Cerebellar nuclear complex (tissue), 1 donor: ENCODE measurements at places on chromosomes 12 and 14.

DNA sequence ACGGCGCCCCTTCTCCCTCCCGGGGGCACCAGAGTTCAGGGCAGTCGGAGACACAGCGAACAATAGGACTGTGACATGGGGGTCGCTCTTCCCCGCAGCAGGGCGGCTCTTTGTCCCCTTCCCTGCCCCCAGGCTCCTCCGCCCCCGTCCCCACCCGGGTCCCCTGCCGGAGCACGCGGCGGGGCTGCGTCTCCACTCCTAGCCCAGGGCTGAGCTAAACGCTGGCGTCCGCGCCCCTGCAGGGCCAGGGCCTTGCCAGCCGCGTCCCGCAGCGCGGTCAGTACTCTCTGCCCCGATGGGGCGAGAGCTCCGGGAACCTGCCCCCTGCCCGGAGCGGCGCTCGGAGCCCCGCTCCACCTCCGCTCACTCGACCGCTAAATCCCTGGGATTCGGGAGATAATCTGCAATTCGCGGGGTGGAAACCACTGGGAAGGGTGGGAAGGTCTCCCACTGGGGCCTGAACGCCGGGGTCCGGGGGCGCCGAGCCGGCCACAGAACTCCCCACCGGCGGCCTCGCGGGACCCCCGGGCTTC is 825 bp upstream of the CCDC85C start:
- no peak for DNase-seq

GRCh38 chr12:54555670-54556257 is 6.4 kb downstream of the PDE1B start:
- DNase-seq = no peak

DNA sequence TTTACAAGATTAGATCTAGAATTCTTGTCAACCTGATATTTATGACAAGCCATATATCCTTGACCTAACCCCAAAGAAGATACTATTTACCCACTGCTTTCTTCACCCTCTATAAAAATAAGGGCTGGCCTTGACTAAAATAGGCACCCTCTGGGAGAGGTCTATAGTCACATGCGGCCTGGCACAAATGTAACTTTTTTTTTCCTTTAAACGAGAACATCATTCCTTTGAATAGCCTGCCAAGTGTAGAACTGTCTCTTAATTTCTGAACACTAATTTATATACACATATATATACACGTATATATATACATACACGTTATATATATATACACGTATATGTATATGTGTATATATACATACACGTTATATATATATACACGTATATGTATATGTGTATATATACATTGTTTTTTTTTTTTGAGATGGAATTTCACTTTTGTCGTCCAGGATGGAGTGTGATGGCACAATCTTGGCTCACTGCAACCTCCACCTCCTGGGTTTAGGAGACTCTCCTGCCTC is 18.6 kb downstream of the PPTC7 start:
- no peak for DNase-seq

DNA sequence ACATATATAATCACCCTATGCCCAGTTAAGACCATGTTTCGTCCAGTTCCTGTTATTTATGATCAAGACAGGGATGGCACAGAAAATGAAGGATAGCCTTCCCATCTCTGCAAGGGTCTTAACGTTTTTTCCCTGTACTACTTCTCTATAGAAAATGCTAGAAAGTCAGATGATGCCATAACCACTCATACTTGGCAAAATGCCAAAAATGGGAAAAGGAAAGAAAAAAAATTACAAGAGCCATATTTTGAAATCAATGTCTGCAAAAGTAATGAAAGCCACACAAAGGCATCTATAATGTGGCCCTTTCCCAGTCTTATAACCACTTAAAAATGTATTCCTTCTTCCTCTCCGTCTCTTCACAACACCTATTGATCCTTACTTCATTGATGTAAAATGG is 1.8 kb upstream of the MYL6B start:
- no peak for DNase-seq

- no peak for DNase-seq
These were observed 160.2 kb downstream of the KICS2 start for GRCh38 chr12:64061868-64062375.

- no peak for DNase-seq
These were observed 11.4 kb upstream of the ARF6 start for GRCh38 chr14:49881350-49882001.

GRCh38 chr12:117968826-117969659 is at the start of gene KSR2:
TSS of gene KSR2 (minus strand) at chr12:117968990. CDS start at chr12:117968255, 735 bp downstream.
- peak; percentile 57 for DNase-seq

GRCh38 chr14:73710737-73711136 is 3.4 kb downstream of the PNMA1 start:
- DNase-seq = no peak

DNA sequence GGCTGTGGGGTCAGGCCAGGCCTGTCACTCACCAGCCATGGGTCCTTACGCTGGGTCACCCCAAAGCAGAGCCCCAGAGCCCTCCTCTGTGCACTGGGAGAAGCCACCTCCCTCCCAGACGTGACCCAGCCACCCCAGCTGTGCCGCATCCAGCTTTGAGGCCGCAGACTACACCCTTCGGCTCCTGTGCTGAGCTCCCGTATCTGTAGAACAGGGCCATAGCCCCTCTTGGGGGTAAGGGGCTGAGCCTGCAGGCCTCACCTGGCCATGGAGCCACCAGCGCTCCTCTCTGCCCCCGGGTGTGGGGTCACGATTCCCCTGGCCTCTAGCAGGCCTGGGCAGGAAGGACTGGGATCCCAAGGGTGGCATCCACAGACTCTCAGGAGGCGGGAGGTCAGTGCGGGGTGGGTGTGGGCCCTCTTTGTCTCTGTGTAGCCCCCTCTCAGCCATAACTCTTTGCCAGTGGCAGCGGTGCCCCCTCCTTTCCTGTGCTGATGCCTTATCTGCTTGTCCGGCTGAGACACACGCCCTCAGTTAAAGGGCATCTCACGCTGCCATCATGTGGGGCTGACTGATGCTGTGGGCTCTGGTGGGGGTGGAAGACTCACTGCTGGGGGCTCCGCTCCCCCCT is 16.3 kb downstream of the ASPG start:
- no peak for DNase-seq

- DNase-seq = no peak
These were observed 650 bp downstream of the LLPH start for GRCh38 chr12:66129934-66130266.

GRCh38 chr14:34404416-34404815 is 57.6 kb downstream of the SPTSSA start:
- DNase-seq = no peak

GRCh38 chr12:43912859-43913258 is 77.0 kb downstream of the TMEM117 start:
- no peak for DNase-seq

GRCh38 chr12:89707703-89708564 is 704 bp downstream of the ATP2B1 start:
- no peak for DNase-seq

GRCh38 chr12:120677765-120678473 is 9.0 kb upstream of the MLEC start:
- DNase-seq = no peak

GRCh38 chr14:38410442-38410841 is 154.5 kb upstream of the CLEC14A start:
- DNase-seq = no peak

DNA sequence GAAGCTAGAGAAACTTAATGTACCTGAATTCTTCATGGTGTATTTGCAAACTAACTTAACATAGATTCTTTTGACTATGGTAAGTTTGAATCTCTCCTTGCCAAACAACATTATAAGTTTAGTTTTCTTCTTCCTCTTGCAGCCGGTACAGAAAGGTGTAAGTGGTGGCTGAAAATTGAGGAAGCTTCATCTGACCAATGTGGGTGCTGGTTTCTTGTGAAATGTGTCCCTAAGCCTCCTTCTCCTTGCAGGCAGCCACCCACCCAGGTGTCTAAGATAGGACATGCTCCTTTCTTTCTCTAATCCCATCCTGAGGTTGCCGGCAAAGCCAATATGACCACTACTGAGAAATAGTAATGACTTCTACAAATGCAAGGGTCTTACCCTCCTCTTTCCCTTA is 20.6 kb downstream of the GSG1 start:
- DNase-seq = no peak

GRCh38 chr12:92696216-92696615 is 6.6 kb upstream of the PLEKHG7 start:
- DNase-seq = peak; percentile 31

DNA sequence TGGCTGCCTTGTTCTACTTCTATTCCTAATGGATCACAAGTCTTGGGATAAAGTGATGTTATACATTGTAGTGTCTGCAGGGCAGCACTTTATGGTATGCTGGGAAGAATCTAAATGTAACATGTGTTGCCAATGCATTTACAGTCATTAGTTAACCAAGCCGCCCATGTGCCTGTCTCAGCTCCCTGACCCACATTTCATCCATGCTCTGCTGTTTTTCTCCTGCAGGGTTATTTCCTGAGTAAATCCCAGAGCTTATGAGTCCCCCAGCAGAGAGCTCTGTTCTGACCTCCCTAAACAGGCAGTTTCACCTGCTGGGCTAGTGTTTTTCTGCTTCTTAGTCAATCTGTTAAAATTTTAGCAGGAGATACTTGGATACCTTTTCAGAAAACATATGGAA is 4.4 kb upstream of the TMTC2 start:
- DNase-seq = peak; percentile 57

- DNase-seq = no peak
These were observed 51.1 kb downstream of the MIS18BP1 start for GRCh38 chr14:45201905-45202304.

DNA sequence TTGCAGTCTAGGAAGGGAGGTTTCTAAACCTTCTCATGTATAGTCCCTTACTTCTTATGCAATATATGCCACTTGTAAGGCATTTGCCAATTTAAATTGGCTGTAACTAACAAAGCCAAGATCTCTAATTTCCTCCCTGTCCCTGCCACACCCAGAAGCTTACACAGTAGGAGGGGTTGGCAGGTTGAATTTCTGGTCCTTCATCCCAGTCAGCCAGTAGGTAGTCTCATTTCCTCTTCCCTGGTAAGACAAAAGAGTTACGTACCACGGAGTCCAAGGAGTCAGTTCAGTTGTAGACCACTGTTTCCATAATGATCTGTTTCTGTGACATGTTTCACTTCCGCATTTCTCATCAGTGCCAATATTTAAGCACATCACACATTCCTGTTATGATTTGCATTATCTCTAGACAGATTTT is 47.0 kb upstream of the PLBD1 start:
- DNase-seq = no peak

- no peak for DNase-seq
These were observed 5.8 kb downstream of the NID2 start for GRCh38 chr14:52063052-52063462.

DNA sequence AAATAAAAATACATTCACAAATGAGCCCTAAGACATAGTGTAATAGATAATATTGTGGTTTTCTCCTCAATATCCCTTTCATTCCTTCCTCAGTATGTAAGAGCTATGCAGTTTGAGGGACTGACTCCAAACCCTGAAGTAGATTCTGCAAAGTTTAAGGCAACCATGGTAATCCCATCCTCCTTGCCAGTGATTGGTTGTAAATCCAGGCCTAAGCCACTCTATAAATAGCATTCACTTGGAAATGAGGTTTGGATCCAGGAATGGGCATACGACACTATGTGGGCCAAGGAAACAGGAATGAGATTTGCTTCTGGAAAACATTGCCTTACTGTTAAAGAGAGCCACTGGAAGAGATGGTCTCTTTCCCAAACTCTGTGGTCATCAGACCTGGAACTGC is 468.7 kb upstream of the SOX5 start:
- DNase-seq = no peak

- DNase-seq = no peak
These were observed 26.8 kb downstream of the FLVCR2 start for GRCh38 chr14:75604979-75605851.

DNA sequence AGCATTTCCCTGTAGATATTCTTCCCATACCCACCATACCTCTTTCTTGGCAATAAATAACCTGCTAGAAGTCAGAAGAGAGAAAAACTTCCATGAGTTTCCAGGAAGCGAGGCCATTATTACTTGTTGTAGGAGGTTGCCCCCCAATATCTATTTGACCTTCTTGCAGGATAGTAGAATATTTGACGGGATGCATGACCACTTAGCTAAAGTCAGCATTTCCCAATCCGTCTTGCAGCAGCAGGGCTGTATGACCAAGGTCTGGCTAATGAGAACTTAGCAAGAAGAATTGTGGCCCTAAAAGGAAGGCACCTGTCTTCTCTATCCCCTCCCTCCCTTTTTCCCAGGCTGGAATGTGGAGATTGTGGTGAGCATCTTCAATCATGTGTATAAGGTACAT is 51.5 kb downstream of the NINJ2 start:
- no peak for DNase-seq

- DNase-seq = no peak
These were observed 49.4 kb downstream of the SLC15A5 start for GRCh38 chr12:16228067-16228466.

- no peak for DNase-seq
These were observed 373.5 kb upstream of the OR4E1 start for GRCh38 chr14:22047115-22047514.

DNA sequence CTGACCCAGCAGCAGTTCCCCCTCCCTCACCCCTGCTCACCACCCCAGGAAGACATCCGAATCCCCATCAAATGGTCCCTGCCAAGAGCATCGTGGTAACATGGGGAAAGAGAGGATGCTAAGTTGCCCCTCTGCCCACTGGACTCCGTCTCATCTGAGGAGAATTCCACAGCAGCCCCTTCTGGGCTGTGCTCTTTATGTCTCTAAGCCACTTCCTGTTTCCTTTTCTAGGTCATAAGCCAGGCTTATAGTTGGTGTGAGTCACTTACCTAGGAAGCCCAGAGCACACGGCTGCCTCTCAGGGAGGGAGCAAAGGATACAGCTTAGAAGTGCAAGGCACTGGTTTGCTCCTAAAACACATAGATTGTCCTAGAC is 76.0 kb downstream of the VCPKMT start:
- no peak for DNase-seq

- DNase-seq = no peak
These were observed 41.5 kb upstream of the NPAS3 start for GRCh38 chr14:32896979-32897697.

GRCh38 chr14:22131749-22132476 is 457.1 kb downstream of the DAD1 start:
- DNase-seq = no peak

DNA sequence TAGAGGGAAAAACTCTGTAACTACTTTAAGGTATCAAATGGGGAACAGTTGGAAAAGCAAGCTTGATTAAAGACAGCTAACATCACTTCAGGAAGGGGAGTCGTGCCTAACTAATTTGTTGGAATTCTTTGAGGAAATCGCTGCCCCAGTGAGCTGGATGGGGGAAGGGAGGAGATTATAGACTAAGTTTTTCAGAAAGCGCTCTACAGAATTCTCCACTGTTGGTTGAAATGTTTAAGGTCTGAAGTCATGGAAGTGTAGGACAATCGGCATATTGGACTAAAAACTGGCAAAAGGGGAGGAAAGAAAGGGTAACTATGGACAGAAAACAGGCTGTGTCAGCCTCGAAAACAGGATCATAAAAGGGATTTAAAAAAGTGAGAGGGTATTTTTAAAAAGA is 229.9 kb upstream of the HMGA2 start:
- DNase-seq = no peak

- DNase-seq = no peak
These were observed 30.7 kb upstream of the OVCH1 start for GRCh38 chr12:29528161-29528560.

- DNase-seq = no peak
These were observed 201.7 kb downstream of the SNAPC1 start for GRCh38 chr14:61963926-61964325.
